ENCODE measurements at places on chromosomes 12 and 14.
A peak's percentile ranks its signal among the peaks of the same experiment; 100 is the strongest.

DNA sequence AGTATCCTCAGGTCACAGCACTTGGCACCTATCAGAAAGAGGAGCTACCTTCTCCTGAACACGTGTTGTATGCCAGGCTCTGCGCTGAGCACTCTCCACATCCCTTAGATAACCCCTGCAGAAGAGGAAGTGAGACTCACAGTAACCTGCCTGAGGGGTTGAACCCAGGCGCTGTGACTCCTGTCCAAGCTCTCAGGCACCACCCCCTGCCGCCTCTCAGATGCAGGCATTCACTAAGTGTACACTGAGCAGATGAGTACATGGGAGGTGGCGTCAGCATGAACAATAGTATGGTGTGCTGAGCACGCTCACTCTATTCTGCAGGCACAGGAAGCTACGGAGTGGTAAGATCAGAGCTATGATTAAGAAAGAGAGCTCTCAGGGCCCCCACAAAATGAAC, 21.0 kb upstream of the RIC8B start:
- no peak for DNase-seq

DNA sequence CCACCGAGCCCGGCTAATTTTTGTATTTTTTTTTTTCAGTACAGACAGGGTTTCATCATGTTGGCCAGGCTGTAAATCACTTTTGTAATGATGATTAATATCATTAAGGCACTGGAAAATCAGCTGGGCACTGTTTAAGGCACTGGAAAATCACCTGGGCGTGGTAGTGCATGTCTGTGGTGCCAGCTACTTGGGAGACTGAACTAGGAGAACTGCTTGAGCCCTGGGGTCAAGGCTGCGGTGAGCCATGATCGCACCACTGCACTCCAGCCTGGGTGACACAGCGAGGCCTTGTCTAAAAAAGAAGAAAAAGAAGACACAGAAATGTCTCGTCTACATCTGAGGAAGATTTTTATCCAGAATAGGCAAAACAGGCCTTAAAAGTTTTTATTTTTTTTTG, 12.7 kb downstream of the SLC11A2 start:
- no peak for DNase-seq

GRCh38 chr12:110249105-110249504, 31.9 kb upstream of the ATP2A2 start:
- peak; percentile 27 for DNase-seq

DNA sequence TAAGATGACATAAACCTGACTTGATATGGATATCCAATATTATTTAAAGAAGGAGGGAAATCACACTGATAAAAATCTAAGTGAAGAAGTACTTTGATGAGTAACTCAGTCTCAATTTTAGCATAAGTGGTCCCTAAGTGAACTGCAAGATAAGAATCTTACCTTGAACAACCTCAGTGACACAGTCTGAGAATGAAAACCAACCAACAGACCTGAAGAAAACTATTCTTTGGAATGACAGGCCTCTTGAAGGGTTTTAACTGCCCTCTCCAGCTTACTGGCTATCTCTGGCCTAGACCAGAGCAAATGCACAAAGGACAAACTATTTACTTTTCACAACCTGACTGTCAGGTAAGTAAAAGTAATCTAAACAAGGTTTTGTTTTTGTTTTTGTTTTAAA, 44.7 kb downstream of the CPM start:
- DNase-seq: no peak

DNA sequence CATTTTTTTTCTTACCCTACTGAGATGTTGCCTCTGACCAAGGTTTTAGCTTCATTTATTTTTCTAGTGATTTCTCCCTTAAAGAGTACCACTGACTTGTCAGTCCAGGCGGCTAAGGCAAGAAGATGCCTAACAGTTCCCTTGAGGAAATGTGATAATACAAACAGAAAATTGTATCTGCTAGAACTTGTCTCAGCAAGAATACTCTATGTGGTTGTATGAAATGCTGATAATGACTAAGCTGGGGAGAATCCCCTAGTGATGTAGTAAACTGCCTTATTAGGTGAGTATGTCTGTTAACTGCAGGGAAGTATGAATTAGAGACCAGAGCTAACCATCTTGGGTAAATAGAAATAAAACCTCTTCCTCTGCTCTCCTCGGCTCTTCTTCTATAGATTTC, 6.7 kb downstream of the C12orf54 start:
- peak; percentile 35 for DNase-seq

DNA sequence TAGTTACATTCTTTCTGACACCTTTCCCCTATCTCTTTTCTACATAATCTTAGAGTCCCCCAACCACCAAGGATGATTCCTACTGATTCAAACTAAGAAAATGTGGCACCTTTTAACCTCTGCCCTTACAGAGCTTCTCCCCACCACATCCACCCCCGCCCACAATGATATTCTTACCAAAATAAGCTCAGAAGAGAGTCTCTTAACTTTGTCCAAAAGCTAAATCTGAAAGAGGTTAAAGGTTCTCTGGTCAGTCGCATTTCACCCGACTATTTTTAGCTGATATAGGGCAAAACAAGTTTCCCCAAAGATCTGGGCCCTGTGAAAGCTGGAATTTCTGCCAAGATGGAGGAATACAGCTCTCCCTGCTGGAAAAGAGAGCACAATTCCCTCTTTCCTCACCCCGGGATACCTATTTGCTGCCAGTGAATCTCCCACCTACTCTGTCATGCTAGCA, 128.6 kb downstream of the ZFP36L1 start:
- no peak for DNase-seq

GRCh38 chr12:24398605-24399004, 449.1 kb upstream of the SOX5 start:
- no peak for DNase-seq

GRCh38 chr12:30646821-30647220, 48.8 kb downstream of the IPO8 start:
- DNase-seq: peak; percentile 2

- DNase-seq: no peak
These were observed 470.8 kb upstream of the LMO3 start for GRCh38 chr12:17076811-17077210.

DNA sequence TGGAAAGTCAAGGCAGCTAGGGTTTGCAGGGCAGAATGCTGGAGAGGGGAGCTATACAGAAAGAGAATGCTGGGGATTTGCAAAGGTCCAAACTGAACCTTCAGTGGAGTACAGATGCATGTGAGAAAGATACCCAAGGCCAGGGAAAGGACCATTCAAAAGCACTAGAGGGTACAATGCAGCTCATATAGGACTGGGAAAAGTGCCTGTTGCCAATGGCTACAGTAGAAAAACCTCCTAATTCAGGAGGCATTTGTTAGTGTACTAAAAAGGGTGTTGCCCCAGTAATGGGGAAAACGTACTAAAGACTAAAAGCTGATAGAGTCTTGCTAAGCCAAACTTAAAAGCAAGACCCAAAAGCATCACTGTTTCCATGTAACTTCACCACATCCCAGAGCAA, 30.1 kb downstream of the E2F7 start:
- no peak for DNase-seq

DNA sequence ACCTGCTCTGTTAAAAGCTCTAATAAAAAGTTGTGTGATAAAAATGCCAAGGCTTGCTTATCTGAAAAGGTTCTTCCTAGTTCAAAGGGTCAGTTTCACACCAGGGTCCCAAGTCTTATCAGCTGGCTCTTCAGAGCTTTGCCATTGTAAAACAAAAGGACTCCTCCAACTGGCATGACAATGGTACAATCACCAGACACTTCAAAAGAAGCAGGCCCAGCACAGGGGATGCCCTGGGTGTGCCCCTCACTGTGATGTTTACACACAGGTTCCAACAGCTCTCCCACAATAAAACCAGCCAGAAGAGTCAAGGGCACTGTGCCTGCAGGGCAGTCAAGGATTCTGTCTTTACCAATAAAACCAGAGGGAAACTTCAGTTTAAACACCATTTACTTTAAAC, 78.7 kb downstream of the PRICKLE1 start:
- DNase-seq: no peak

DNA sequence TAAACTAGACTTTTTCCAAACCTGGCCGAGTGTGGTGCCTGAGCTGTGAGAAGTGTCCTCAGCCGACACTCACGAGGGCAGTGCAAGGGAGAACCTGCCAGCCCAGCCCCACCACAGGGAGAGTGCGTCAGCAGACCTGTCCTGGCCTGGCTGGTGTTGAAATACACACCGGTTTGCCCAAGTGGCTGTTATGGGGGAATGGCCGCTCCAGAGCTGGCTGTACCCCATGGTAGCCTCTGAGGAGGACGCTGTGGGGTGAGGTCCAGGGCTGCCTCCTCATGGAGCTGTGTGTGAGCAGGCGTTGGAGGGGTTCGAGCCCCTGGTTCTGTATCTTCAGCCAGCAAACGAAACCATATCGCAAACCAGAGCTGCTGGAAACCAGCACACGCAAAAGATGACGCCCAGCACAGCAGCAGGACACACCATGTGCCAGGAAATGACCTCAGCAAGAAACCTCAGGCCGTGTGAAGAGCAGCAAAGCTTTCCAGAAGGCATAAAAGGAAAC, 9.4 kb downstream of the ANKRD9 start:
- peak; percentile 73 for DNase-seq

GRCh38 chr12:14701809-14702568, 5.6 kb upstream of the GUCY2C start:
- DNase-seq: no peak

DNA sequence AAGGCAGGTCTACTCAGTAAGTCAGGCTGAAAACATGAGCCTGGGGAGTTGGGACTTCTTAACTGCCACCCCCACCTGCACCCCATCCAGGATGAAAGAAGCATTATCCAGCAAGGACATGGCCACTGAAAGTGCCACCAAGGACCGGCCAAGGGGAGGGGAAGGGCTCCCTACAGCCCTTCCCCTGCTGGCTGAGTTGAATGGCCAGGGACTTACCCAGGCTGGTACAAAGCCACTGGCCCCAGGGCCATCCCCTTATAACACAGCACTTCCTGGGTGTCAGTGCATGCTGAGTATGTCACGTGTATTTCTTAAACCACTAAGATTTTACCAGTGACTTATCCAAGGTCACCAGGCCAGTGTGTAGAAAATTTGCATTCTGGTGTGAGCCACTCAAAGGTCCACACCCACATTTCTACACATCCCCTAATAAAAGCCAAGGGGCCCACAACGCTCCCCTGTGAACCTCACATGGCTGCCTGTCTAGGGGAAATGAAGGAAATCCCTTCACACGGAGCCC, 29.3 kb upstream of the ZFP36L1 start:
- no peak for DNase-seq

GRCh38 chr12:29145372-29146170, 3.5 kb upstream of the FAR2 start:
- no peak for DNase-seq

GRCh38 chr12:9084417-9084816, 31.3 kb downstream of the A2M start:
- no peak for DNase-seq

DNA sequence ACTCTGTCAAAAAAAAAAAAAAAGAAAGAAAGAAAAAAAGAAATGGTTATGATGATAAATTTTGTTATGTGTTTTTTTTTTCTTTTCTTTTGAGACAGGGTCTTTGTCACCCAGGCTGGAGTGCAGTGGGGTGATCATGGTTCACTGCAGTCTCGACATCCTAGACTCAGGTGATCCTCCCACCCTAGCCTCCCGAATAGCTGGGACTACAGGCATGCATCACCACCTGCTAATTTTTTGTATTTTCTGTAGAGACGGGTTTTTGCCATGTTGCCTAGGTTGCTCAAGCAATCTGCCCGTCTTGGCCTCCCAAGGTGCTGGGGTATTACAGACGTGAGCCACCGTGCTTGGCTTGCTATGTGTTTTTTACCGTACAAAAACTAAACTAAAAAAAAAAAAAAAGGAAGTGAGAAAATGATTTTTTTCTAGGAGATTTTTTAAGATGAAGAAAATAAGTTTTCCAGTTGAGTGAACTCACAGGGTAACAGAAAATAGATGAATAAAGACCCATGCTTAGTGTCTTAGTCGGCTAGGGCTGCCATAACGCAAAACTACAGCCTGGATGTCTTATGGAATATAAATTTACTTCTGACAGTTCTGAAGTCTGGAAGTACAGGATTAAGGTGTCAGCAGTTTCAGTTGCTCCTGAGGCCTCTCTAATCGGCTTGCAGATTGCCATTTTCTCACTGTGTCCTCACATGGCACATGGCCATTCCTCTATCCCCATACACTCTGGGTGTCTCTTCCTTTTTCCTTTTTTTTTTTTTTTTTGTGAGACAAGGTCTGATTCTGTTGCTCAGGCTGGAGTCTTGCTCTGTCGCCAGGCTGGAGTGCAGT, 13.2 kb upstream of the APOF start:
- no peak for DNase-seq

- peak; percentile 46 for DNase-seq
These were observed 59.0 kb upstream of the STXBP6 start for GRCh38 chr14:25108959-25109358.

DNA sequence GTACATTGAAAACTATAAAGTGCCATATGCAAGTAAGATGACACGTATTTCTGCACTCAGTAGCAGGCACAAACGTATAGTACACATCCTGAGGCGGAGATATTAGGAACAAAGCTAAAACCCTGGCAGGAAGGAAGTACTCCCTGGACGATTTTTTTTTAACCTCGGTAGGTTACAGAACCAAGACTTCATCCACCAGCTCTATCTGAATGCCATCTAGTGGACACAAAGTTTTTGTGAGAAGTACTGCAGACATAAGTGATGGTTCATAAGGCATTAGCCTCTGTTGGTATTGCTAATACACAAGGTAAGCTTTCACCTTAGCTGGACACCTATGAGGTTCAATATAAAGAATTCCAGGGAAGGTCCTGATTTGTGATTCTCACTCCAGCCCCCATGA, 83.0 kb upstream of the CCDC196 start:
- peak; percentile 14 for DNase-seq

DNA sequence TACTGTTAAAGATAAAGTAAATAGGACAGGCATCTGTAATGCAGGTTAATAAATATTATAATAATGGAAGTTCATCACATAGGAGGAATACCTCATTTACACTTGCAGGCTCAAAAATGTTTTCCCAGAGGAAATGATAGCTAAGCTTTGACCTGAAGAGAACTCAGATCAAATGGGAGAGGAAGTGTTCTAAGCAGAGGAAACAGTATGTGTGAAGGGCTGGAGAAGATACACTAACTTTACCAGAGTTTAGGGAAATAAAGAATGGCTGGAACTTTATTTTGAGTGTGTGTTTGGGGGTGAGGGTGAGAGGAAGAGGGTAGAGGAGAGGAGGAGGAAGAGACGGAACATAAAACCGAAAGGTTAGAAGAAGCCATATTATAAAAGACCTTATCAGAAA, 34.0 kb upstream of the AP4S1 start:
- no peak for DNase-seq

GRCh38 chr14:35929186-35929585, 103.0 kb downstream of the BRMS1L start:
- DNase-seq: no peak

DNA sequence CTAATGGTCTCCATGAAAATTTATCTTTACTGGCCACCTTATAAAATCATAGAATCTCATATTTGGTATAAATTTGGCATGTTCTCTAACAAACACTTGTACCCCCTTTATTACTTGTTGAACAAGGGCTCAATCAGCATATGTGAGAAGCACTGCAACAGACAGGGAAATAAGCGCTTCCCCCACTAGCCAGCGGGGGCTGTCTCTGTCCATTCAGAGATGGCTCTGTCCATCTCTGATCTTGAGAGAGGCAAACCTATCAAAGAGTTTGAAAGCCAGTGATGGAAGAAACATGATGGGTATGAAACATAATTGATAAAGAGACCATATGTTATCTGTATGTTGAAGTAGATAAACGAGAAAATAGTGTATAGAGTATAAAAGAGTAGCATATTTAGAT, 326.8 kb downstream of the PDZRN4 start:
- DNase-seq: no peak

GRCh38 chr14:104019806-104020205, 65.7 kb upstream of the ASPG start:
- no peak for DNase-seq
